Stimulated activated naive B cell treated with anti-CD40 and anti-IgM and Interleukin-4, amounts not matched to agents 10 μg/mL and 1 μg/mL and 100 μg/mL, for 72 hours (primary cell): ENCODE measurements at places on chromosomes 13 and 19.
A peak's percentile ranks its signal among the peaks of the same experiment; 100 is the strongest.

- DNase-seq, result no peak
Observed at GRCh38 chr13:81302125-81302524, 961.2 kb upstream of the SPRY2 start.

GRCh38 chr13:111901267-111901915, 165.6 kb upstream of the SOX1 start:
- no peak for DNase-seq

GRCh38 chr13:66313413-66313812, 916.7 kb downstream of the PCDH9 start:
- no peak for DNase-seq

DNA sequence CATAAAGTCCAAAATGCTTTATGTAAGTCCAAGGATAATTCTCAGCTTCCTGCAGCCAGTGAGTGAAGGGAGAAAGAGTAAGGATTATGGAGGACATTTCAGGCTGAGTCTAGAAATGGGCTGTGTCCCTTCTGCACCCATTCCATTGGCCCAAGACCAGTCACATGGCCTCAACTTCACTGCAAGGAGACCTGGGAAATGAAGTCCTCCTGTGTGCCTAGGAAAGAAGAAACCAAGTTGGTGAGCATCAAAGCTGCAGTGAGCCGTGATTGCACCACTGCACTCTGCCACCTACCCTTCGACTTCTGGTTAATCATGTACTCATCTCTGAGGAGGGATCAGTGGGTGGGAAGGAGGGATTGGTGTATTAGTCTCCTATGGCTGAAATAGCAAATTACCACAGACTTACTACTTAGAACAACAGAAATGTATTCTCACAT, 3.6 kb upstream of the CD37 start:
- peak; percentile 67 for DNase-seq

DNA sequence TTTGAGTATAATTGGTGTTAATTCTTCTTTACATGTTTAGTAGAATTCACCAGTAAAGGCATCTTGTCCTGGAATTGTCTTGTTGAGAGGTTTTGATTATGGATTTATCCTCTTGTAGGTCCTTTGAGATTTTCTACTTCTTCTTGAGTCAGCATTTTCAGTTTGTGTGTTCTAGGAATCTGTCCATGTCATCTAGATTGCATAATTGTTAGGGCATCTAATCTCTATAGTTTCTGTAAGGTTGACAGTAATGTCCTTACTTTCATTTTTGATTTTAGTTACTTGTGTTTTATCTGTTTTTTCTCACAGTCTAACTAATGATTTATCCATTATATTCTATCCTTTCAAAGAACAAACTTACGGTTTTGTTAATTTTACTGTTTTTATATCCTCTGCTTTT, 492.0 kb downstream of the FGF9 start:
- DNase-seq, result no peak

GRCh38 chr19:19502808-19503602, 12.3 kb downstream of the TSSK6 start:
- no peak for DNase-seq

DNA sequence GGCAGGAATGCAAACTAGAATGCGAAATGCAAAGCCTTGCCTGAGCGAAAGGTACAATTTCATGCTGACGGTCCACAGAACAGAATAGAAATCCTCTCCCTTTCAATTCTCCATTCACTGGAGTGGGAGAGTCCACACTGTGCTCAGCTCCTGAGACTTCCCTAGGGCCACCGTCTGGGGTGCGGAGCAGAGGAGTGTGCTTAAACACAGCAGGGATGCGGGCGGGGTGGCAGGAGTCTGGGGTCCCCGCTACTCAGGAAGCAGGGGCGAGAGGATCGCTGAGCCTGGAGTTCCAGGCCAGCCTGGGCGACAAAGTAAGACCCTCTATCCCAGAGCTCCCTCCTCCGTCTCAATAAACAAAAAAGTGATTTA, 552 bp upstream of the ZNF816 start:
- no peak for DNase-seq

- DNase-seq, result no peak
Observed at GRCh38 chr19:58117841-58118575, 20.0 kb upstream of the ZSCAN18 start.

DNA sequence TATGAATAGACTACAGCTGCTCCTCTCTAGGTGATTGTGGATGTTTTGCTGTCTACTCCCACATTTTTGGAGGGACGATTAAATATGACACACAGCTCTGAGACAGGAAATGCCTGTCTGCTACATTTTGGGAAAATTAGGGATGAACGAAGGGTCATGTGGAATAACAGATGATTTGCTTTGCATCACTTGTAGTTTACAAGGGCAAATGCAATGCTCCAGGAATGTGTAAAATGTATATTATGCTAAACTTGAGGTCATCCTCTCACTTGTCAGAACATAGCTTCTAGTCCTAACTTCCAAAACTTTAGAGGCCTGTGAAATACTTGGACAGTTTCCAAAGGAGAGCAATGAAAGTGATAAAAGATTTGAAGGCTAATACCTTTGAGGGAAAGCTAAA, 284.2 kb upstream of the DACH1 start:
- no peak for DNase-seq

DNA sequence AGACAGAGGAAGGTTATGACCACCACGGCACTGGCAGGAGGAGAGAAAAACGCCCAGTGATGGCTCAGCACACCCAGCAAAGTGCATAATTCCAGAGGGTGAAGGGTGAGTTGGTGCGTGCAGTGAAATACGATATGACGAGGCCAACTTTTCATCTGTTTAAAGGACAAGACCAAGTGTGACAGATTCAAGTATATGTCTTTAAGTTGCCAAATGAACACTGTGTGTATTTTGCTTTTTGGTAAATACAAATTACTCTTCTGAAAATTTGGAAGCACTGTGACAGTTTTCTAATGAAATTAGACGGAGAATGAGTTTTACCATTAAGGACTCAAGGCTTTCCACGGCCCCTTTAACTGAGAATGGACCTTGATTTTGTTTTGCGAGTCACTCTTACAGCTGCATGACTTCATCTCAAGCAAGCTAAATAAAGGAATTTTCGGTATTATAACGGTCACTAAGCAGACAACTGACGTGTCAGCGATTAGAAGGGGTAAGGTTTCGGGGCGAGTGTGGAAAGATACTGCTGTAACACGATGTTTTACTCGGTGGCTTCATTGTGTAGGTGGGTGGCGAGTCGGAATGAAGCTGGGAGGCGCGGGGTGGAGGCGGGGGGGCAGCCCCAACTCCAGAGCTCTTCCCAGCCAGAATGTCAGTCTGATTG, 22.8 kb downstream of the COL4A2 start:
- no peak for DNase-seq

GRCh38 chr13:99659866-99660554, 158.7 kb downstream of the TM9SF2 start:
- no peak for DNase-seq

GRCh38 chr13:40376867-40377535, 289.4 kb downstream of the FOXO1 start:
- no peak for DNase-seq

- no peak for DNase-seq
Observed at GRCh38 chr19:54196536-54196935, 4.1 kb upstream of the RPS9 start.

DNA sequence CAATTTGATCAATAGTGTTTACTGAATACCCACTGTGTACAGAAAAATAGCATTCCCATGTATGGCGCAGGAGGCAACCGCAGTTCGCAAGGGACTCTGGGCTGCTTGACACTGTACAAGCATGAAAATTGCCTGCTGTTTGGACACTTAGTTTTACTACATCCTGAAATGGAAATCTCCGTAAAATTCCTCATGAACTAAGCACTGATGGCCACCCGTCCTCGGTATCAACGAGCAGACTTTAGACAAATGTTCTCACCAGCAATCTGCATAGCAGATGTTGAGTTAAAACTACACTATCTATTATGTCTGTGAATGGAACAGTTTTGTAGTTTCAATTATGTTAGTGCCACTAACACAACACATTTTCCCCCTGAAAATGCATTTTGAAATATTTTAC, 294.7 kb downstream of the DCLK1 start:
- no peak for DNase-seq

DNA sequence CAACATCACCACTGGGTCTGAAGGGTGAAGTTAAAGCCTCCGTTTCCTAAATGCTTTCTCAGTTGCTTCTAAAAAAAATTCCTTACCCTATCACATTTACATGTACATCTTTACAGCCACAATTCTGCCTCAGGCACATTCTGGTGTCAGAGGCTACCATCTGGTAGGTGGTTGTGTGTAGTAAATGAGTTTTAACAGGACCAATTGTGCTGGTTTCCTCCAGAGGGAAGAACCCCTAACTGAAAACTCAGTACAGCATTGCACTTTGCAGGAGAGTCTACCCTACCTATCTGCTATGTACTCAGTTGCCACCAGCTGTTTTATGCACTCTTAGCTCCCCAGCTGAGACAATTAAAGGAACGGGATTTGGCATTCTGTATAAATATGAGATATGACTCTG, 1576.5 kb downstream of the PCDH9 start:
- DNase-seq, result no peak

GRCh38 chr13:20843166-20843565, 59.4 kb downstream of the XPO4 start:
- no peak for DNase-seq

DNA sequence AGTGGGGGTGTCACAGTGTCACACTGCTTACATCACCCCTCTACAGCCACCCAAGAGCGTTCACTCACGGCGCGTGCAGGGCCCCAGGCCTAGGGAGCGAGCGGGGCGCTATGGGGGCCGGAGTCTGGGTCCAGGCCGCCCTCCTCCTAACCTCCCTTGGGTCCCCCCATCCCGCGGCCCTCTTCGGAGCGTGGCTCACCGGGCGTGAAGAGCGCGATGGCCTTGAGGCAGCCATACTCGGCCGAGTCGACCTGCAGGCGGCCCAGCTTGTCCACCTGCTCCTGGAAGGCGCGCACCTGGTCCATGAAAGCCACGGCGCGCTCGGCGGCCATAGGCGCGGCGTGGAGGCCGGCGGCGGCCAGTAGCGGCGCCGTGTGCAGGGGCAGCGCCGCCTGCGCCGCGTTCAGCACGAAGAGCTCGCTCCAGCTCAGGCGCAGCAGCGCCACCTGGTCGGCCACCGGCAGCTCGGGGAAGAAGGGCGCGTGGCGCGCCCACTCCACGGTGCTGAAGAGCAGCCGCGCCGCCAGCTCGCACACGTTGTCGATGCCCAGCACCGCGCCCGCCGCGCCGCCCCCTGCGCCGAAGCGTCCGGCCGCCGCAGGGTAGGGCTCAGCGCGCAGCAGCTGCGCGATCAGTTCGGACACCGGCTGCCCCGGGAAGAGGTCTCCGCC, 9.4 kb downstream of the OCEL1 start:
- DNase-seq, result peak; percentile 66

- DNase-seq, result no peak
Observed at GRCh38 chr19:29962793-29963192, 20.8 kb downstream of the URI1 start.

GRCh38 chr19:11421371-11422098, 2.4 kb upstream of the RGL3 start:
- peak; percentile 59 for DNase-seq

DNA sequence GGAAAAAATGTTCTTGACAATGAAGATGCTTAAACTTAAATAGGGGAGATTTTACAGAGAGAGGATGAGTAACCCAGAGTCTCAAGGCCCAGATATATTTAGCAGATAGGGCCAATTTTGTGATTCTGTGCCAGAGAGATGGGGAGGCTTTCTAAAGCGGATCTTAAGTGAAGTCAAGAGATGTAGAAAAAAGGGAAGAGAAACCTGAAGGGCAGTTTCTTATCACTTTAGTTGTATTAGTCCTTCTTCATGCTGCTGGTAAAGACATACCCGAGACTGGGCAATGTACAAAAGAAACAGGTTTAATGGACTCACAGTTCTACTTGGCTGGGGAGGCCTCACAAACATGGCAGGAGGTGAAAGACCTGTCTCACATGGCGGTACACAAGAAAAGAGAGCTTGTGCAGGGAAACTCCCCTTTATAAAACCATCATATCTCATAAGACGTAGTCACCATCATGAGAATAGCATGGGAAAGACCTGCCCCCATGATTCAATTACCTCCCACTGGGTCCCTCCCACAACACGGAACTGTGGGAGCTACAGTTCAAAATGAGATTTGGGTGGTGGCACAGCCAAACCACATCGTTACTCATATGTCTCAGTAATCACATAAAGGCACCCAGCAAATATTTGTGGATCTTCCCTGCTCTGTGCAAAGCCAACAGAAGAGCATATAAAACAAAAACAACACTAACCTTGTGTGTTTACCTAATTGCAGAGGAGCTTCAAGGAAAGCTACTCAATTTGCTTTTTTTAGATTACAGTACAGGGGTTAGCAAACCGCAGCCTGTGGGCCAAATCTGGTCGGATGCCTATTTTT, 102.6 kb upstream of the MYCBP2 start:
- peak; percentile 77 for DNase-seq

- no peak for DNase-seq
Observed at GRCh38 chr13:51681037-51681678, 96.9 kb downstream of the WDFY2 start.

- no peak for DNase-seq
Observed at GRCh38 chr13:77724092-77724491, 26.6 kb downstream of the SLAIN1 start.

DNA sequence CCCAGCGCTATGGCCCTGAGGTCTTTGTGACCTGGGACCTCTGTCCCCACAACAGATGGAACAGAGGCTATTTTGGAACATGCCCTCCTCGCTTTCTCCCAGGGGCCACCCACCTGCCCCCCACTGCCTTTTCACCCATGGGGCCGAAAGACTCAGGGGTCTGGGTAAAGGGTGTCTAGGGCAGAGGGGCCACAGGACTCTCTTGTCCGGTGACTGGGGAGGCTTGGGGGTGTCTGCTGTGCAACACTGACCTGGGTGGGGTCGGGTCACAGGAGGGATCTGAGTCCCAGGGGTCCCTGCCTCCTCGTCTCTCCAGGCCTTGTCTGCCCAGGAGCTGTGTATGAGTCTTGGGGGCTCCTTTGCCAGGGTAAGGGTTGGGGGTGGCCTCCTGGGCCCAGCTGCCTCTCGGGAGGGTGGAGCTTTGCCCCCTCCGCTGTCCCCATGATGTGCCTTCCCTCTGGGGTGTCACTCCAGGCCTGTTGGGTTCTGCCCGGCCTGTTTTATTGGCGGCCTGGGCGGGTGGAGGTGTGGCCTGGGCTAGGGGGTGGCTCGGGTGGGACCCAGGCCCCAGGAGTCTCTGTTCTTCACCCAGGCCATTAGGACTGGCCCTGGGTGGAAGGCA, 2.1 kb downstream of the ARID3A start:
- no peak for DNase-seq

GRCh38 chr19:15551293-15552004, 43.1 kb downstream of the CYP4F22 start:
- DNase-seq, result peak; percentile 43

GRCh38 chr13:112342841-112343361, 33.3 kb upstream of the SPACA7 start:
- DNase-seq, result no peak

DNA sequence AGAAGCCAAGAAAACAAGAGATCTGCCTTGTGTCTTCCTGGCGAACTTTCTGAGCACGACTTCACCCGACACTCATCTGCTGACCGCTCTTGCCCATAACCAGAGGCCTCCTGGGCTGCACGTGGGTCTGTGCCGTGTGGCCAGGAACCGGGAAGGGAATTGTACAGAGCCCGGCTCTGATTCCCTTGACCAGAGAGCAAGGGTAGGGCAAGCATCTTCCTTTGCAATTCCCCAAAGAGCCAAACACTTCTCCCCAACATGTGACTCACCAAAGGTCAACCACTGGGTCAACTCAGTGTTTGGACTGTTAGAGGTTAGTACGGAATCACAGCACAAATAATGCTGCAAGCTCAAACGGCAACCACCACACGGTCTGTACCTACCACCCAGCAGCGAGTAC, 48.9 kb downstream of the KLF2 start:
- no peak for DNase-seq
